ENCODE measurements at places on chromosomes 7 and 10.

DNA sequence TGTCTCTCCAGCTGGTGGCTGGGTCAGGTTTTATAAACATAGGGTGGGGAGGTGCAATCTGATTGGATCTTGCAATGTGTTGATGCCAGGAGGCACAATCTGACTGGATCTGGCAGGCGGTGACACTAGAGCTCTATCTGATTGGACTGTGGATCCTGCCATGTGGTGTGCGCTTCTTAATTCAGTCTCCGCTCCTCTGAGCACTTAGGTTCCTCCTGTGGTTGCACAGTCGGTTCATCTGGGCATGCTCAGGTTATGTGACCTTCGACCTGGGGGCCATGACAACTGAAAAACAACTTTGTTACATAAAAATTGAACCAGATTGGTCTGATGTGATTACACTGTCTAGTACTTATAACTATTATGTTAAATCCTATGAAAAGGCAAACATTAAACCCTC is 127.1 kb upstream of the SVIL start:
- no peak for DNase-seq

- DNase-seq, result no peak
Measured at GRCh38 chr7:98869027-98869596, 702 bp downstream of the TMEM130 start.

DNA sequence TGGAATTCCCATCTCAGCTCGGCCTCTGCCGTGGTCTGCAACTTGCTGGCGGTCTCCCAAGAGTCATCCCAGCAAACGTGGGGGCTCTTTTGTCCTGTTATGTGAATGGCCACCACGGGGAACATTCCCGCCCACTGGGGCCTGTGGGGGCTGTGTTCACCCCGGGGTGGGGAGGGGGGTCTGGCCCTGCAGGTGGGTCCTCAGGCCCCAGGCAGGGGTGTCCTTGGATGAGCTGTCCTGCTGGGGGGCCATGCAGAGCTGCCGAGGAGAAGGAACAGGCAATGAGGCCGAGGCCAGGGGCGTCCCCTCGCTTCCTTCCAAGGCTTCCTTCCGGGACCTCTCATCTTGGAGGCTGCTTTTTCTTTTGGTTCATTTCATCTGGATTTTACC is 24.4 kb upstream of the PITRM1 start:
- no peak for DNase-seq

- no peak for DNase-seq
Measured at GRCh38 chr7:49563693-49564378, 209.6 kb upstream of the VWC2 start.

DNA sequence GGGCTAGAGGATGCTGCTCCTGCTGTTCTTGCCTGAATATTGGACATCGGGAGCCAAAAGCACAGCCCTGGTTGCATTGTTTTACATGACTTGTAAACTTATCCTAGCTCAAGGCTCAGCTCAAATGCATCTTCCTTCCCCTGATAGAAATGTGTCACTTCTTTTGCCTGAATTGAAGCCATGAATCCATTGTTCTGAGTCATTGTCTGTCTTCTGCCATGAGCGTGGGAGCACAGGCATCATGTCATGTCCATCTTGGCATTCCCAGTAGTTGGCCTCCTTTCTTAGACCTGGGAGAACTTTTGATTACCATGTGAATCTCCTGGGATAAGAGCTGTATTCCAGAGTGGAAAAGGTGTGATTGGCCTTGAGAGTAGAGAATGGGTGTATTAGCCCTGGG is 54.1 kb upstream of the OPN4 start:
- DNase-seq, result no peak

DNA sequence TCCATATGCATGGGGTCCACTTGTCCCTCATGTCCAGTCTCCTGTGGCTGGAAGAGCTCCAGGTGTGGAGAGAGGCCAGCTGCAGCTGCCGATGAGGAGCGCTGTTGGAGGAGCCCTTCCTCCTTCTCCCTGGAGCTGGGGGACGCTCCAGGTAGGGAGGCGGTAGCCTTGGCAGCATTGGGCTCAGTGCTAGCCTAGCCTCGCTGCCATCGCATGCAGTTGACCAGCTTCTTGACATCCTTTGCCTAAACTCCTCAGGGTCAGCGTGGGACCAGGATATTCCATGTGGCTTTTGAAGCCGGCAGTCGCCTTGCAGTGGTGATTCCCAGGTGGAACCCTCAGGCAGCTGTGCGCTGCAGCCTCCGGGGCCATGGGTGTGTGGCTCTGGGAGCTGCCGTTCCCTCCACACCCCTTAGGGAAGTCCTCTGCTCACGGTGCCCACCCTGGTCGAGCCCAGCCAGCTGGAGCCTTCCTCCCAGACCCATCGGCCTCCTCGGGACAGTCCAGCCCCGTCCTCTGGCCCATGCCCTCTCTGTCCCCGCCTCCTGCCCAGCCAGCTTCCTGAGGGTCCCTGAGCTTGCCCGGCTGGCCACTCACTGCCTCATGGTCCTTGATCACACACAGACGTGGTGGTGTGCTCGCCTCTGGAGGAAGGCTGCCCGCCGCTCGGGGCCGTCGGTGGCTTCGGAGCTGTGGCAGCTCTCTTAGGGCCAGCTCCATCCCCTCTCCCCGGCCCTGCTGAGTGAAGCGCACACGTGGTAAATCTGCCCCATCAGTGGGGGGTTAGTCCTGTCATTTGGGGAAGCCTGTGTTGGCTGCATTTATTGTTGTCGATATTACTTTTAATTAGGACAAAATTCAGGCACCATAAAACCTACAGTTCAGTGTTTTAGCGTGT is 21.2 kb downstream of the INPP5A start:
- DNase-seq, result no peak

- DNase-seq, result no peak
Measured at GRCh38 chr10:118980135-118980865, 49.2 kb upstream of the NANOS1 start.

GRCh38 chr7:137771679-137772078 is 75.1 kb downstream of the DGKI start:
- DNase-seq, result peak; percentile 81

DNA sequence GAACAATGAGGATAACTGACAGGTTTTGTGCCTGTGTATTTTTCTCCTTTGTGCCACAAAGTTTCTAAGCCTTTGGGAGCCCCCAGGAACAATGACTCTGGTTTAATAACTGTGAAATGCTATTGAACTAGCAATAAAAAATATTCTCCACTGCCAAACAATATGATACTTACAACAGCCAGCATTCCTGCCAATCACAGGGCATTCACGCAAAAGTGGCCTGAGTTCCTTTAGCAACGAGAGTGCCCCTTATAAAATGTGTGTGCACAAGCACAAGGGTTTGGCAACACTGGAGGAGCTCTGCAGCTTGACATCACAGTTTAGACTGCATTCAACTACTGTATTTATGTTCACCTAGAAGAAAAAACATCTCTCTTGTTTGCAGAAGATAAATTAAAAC is 412.9 kb upstream of the NFE2L3 start:
- DNase-seq, result no peak

GRCh38 chr10:59537501-59537900 is 172.1 kb downstream of the SLC16A9 start:
- DNase-seq, result no peak

- no peak for DNase-seq
Measured at GRCh38 chr10:61855771-61856170, 45.7 kb upstream of the ARID5B start.

GRCh38 chr7:26001662-26002244 is 150.2 kb upstream of the NFE2L3 start:
- DNase-seq, result no peak

- no peak for DNase-seq
Measured at GRCh38 chr7:35401217-35401879, 147.4 kb upstream of the TBX20 start.

DNA sequence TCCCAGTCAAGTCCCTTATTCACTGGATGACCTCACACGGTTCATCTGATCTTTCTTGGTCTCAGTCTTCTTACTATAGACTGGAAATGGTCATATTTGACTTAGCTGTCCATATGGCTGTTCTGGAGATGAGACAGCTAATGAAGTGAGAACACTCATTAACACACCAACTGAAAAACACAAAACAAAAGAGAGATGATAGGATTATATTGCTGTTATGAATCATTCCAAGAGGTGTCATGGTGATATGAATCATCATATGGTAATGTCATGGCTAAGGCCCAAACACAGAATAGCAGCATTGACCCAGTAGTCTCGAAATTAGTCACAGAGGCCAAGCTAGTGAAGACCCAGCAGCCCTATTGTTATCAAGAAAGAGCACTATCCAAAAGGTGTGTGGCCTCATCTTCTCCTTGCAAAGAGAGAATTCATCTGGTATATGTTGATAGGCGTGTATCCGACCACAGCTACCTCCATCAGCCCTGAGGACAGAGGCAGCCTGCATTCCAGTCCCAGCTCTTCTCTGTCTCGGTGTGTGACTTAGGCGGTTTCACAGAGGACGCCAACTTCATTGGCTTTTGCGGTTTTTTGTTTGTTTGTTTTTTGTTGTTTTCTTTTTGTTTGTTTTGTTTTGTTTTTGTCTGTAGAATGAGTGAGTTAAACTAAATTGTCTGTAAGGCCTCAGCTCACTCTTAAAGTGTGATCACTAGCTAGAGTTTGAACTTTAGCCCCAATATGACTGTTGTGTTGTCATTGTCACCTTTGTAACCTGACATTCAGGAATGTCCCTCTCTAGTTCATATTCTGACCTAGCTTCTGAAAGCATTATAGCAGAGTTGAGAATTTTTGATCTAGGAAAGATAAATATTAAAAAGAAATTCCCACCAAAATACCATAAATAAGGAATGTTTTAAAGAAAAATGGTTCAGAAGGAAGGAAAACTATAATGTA is 97.4 kb upstream of the PDCD4 start:
- DNase-seq, result peak; percentile 56

DNA sequence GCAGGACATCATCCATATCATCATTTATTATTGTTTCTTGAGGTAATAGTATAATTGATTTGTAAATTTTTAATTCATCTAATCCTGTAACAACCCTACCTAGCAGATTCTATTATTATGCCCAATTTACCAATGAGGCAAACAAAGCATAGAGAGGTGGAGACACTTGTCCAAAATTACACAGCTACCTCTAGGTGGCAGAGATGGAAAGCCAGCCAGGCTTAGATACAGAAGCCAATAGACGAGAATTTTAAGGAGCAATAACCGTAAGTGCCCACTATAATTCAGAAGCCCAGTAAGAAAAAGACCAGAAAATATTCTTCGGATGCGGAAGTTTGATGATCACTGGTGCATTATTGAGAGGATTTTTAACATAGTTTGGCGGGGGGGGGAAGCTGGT is 54.0 kb downstream of the ANK3 start:
- no peak for DNase-seq

GRCh38 chr7:70113536-70113935 is 515.3 kb downstream of the AUTS2 start:
- DNase-seq, result no peak

DNA sequence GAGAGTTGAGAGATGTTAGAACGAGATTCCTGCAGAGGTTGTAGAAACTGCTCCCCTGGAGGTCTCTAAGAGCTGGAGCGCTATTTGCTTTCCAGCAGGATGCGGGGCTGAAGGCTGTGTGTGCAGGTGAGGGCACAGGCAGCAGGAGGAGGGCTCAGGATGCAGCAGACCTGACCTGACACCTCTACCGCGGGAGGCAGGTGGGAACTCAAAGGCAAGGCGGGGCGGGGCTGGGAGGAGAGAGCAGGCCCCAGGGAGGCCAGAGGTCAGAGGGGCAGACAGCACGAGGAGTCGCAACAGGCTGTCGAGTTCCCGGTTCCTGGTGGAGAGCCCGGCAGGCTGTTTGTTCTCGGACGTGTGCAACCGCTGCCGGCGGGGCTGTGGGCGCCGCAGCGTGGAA is 7.9 kb upstream of the CRTAC1 start:
- DNase-seq, result no peak

- no peak for DNase-seq
Measured at GRCh38 chr10:35889226-35889625, 247.1 kb upstream of the FZD8 start.

DNA sequence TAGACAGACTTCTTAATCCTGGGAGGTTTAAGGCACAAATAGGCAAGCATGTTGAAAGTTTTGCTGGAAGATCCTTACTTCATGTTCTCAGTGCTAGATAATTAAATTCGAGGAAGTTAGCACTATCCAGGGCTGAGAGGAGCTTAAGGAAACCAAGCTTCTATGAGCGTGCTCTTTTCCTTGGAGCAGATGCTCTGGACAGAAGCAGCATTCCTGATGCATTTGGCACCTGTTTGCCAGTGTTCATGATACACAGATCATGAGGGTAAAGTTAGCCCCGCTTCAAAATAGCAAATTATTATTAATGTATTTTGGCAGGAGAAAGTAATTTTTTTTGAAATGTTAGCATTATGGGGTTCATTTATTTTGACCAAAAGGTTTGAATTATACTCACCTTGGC is 9.4 kb downstream of the HDAC9 start:
- DNase-seq, result peak; percentile 31

- DNase-seq, result no peak
Measured at GRCh38 chr10:62527019-62527827, 153.1 kb downstream of the ZNF365 start.

DNA sequence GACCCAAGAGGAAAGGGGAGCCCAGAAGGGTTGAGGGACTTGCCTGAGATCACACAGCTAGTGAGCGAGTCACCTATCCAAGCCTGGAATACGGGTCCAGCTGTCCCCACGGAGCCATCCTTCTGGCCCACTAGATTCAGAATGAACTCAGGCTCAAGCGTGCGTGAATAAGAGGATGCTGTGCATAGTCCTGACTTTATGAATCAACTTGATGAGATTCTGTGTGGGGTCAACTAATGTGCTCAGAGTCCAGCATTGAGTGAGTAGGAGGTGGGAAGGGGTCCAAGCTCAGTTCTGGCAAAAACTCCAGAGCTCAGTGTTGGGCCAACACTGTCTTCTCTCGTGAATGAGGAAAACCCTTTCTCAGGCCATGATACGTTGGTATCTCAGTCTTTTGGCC is 41.4 kb downstream of the CAMK1D start:
- no peak for DNase-seq

DNA sequence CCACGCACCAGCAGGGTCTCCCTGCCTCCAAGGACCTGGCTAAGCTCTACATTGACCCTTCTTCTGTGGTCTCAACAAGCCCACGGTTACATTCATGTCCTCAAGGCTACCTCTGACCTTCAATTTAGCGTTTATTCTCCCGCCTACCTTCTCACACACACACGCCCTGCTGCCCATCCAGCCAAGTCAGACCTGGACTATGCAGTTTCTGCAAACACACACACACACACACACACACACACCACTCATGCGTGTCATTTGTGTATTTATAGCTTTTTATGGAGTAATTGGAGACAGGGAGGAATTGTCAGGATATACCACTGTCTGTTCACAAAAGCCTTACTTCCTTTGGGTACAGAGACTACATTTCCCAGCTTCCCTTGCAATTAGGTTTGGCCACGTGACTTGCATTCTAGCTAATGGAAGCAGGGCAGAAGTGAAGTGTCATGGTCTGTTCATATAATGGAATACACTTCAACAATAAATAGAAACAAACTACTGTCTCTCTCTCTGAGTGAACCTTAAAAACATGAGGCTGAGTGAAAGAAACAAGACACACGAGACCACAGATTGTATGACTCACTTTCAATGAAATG is 53.8 kb upstream of the CPXM2 start:
- peak; percentile 30 for DNase-seq

- no peak for DNase-seq
Measured at GRCh38 chr7:121520911-121521310, 124.8 kb upstream of the FAM3C start.

- DNase-seq, result no peak
Measured at GRCh38 chr7:98294798-98295382, 13.4 kb downstream of the BRI3 start.
